ENCODE measurements at places on chromosomes 6 and 20. TPM values are rescaled to one million over a fixed set of nuclear protein-coding genes. Genes with fewer than 3 reads are reported as not detected.

DNA sequence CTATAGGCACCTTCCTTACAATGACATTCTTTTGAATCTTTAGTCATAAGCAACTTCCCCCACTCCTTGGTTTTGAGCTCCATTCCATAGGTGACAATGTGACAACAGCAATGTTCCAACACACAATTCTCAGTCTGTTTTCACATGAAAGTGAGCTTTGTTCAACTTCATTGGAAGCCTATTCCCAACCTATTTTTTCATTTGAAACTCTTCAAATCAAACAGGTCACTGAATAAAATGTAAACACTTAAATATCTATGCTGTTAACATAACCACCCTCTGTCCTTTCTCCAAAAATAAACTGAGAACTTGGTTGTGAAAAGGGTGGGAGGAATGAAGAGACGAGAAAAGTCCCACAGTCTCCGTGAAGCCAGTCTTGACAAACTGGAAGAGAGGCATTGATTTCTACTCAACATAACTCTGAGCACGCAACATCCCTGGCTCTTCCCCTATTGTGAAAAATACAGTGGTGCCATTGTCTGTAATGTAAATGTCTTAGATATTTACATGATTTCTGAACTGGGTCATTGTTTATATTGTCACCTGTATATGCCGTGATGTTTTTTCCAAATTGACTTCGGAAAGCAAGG, 343.1 kb downstream of the TFAP2A start:
- DNase-seq, result no peak

DNA sequence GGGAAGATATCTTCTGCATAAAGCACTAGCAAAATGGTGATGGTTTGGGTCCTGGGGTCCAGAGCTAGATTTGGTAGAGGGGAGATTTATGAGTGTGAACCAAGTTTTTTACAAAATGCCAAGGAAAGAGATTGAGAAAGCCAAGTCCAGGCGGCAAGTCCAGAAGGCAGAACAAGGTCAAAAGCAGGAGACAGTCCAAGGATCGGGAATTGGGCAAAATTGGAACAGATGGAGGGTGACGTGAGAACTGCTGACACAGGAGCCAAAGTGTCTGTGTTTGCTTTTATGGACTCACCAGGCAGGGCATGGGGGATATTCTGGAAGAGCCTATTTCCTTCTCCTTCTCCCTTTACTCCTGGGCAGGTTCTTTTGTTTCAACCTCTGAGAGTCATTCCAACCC, 4.1 kb downstream of the NHLRC1 start:
- no peak for DNase-seq

GRCh38 chr6:32522302-32523047, 7.6 kb downstream of the HLA-DRB5 start:
- no peak for DNase-seq

- DNase-seq, result no peak
Observed at GRCh38 chr20:16576219-16576618, 3.0 kb upstream of the KIF16B start.

DNA sequence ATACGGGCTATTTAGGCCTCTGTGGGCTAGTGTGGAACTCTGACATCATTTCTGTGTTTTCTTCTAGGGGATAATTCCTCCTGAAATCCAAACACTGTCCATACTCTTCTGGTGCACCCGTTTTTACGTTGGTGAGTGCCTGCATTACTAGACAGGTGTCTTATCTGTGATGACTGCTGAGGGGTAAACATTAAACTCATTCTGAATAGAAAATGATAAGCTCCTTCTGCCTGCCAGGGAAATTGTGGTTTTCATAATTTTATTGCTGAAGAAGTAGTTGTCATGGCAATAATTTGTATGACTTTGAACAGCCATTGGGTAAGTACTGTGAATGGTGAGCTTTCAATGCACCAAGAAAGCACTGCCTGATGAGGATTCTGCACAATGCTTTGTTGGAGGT, 705.6 kb downstream of the UTRN start:
- DNase-seq, result no peak

DNA sequence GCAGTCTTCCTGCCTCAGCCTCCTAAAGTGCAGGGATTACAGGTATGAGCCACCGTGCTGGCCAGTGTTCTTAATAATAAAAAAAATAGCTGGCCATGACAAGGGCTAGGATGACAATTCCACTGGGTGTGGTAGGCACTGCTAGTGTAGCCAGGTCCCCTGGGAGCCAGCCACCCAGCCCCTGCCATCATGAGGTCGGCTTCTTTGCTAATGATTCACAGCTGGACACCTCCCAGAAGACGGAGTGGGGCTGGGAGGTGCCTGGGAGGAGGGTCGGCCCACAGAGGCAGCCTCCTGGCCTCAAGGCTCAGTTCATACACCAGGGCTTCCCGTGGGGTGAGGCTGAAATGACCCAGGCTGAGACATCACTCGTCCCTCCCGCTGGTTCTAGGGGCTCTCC, 230.4 kb downstream of the TAF4 start:
- no peak for DNase-seq

DNA sequence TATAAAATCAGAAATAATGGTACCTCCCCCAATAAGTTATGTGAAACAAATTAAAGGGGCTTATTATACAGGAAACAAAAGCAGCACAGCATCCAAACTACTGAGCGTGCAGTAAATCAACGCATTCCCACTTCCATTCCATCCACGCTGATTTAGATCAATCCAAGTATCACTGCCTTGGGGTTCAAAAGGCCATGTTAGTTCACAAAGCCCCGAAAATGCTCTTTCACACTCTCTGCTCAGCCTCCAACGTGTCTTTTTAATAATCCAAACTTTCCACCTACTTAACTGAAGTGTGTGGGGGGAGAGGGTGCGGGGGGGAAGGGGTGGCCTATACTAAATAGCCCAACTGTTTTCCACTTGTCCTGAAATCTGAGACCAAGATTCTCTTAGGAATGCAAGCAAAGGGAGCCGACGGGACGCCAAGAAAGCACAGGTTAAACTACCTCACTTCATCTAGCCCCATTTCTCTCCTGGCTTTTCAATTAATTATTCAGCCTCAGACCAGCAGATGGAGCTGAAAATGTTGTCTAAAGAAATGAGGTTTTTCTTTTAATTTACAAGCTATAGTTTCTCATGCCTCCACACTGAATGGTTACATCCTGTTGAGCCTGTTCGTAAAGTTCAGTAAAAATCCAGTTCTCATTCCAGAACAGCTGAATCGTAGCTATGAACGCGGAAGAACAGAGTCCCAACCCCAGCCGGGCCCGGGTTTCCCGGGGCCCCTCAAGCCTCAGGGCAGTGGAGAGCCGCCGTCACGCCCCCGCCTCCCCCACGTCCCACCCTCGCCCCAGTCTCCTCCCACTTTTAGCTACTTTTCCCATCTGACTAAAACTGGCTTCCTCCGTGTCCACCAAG, 1.0 kb upstream of the NXT1 start:
- DNase-seq, result no peak

DNA sequence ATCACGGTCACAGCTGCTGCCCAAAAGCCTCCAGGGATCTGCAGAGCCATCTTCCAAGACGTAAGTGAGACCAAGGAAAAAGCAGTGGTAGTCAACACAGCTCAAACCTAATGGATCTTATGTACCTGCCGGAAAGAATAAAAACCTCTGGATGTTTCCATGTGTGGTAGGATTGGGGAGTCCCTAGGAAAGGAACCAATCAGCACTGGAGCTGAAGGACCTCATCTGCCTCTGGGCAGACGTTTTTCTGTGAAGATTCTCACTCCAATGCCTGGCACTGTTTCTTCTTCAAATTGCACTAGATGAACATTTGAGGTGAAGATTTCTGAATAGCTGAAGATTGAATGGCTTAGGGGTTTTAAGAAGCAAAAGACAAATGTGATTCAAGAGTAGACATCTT, at the start of gene HLA-DQB2:
TSS of gene HLA-DQB2 (minus strand) at position 112 of the 400 bp plus-strand sequence. CDS start at position 50, 62 bp downstream.
- no peak for DNase-seq

- no peak for DNase-seq
Observed at GRCh38 chr6:112176175-112176574, 78.2 kb downstream of the LAMA4 start.

DNA sequence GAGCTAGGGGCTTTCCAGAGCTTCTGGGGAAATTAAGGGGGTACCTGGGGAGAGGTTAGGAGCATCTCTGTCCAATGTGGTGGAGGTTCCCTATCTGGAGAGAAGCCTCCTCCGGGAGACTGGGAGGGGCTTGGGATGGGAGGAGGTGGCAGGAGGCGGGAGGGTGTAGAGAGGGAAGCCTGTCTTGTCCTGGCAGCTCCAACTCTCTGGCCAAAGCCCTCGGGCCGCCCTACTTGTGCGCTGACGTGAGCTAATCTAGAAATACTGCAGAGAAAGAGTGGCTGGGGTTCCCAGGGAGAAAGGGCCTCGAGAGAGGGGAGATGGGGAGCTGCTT, 1.6 kb upstream of the SLC32A1 start:
- no peak for DNase-seq

DNA sequence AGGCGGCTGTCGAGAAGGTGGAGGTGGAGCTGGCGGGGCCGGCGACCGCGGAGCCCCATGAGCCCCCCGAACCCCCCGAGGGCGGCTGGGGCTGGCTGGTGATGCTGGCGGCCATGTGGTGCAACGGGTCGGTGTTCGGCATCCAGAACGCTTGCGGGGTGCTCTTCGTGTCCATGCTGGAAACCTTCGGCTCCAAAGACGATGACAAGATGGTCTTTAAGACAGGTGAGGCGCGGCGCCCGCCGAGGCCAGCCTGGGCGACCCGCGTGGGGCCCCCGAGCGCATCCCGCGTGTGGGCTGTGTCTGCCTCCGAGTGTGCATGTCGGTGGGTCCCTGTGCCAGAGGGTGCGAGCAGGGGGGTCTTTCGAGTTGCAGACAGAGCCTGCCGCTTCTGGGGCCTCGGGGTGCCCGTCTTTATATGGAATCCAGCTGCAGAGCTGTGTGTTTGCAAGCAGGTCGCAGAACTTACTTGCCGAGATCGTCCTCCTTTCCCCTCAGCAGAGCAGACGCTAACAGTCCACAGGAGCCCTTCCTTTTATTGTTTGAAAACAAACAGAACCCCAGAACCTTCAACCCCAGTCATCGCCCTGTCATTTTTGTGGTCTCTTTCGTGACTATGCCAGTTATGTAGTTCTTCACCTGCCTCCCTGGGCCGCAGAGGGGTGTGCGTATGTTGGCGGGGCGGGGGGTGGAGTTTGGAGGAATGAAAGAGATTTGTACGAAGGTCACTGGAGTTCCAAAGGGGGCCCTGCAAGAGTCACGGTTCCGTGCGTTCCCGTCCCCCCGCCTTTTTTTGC, 766 bp downstream of the SLC16A10 start:
- DNase-seq, result no peak

- no peak for DNase-seq
Observed at GRCh38 chr6:113539202-113539601, 317.9 kb upstream of the MARCKS start.

DNA sequence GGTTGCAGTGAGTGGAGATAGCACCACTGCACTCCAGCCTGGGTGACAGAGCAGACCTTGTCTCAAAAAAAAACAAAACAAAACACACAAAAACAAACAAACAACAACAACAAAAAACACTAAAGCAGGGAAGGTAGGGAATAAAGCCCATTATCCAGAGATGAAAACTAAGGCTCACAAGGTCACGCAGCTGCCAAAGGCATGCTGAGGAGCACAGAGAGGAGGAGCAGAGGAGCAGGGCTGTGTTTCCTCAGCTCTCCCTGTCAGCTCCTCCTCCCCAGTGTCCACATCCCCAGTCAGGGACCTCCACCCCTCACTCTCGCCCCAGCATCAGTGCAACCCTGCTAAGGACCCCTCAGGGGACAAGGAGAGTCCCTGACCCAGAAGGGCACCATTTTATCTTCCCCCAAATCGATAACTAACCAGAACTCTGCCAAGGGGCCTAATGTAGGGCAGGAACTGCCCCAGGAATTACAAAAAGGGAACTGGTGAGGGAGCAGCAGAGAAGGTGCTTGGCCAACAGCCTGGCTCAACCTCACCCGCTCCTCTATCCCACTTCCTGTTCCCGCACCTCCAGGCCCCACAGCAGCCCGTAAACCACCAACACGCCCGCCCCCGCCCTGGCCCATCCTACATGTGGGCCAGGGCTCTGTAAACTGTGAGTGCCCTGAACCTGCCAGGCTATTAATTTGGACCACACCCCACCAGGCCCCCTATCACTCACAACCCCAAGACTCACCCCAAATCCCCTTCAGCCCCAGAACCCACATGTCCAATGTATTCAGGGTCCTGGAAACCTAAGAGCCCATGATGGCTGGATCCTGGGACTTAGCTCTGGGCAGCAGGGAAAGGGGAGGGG, 9.0 kb downstream of the TEAD3 start:
- no peak for DNase-seq

GRCh38 chr6:92243315-92243714, 1176.0 kb downstream of the EPHA7 start:
- no peak for DNase-seq

DNA sequence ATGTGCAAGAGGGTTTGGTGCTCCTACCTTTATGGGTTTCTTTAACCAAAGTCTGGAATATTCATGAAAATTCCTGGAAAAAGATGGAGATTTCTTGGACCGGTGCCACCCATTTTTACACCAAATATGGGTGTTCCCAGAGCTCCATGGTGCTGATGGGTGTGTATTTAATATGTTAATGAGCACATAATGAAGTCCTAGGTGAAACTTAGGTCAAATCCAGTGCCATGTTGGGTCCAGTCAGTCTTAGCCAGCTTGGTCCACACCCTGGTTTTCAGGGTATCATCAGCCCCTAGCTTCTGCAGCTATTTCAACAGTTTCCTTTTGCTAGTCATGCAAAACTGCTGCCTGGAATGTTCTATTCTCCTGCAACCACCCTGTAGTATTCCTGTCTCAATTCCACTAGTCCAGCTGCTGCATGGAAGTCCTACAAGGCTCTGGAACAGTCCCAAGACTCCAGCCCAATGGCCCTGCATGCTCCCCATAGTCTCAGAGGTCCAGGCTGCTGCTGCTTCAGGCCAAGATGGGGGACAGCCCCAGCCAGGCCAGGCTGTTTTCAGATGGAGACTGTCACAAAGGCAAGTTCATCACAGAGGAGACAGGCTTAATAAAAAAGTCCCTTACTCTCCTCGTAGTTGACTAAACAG, 31.8 kb downstream of the CST9L start:
- DNase-seq, result no peak

- no peak for DNase-seq
Observed at GRCh38 chr20:48326434-48326691, 501.4 kb downstream of the PREX1 start.

DNA sequence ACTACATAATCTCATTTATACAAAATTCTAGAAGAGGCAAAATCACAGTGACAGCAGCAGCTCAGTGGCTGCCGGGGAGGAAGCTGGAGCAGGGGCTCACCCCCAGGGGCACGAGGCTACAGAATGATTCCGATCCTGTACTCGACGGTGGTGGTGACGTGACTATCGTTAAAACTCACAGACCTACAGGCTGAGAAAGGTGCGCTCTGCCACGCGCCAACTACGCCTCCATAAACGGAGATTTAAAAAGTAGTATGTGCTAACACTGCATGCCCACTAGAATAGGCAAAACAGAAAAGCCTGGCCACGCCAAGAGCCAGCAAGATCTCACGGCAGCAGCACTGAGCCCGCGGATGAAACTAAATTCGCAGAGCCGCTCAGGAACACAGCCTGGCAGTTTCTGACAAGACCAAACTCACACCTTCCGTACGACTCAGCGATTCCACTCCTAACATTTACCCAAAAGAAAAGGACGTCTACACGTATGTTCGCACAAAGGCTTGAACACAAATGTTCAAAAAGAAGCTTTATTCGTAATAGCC, 25.2 kb downstream of the TAF4 start:
- no peak for DNase-seq

- DNase-seq, result no peak
Observed at GRCh38 chr6:25794784-25795183, 37.1 kb downstream of the SLC17A1 start.

Gene FHL5
- total RNA-seq, result not detected

Gene FUT9
- total RNA-seq, result not detected

Gene MEP1A
- not detected for total RNA-seq

Gene TCP11
- total RNA-seq, result not detected

Gene ZBTB12
- total RNA-seq, result 9.4 TPM

Gene COL19A1
- not detected for total RNA-seq

Gene ZC3H12D
- 0.26 TPM for total RNA-seq

Gene TRAPPC3L
- total RNA-seq, result not detected

Measured in Panc1 (cell line).